ENCODE measurements at places on chromosomes 6 and 20. TPM values are rescaled to one million over a fixed set of nuclear protein-coding genes. Genes with fewer than 3 reads are reported as not detected.

RARS2 gene
- polyA plus RNA-seq: 16.1 TPM

SLC4A11 gene
- 19.8 TPM for polyA plus RNA-seq

ABHD16B gene
- polyA plus RNA-seq: 0.42 TPM

LKAAEAR1 gene
- polyA plus RNA-seq: 0.09 TPM

PPP1R16B gene
- 1.5 TPM for polyA plus RNA-seq

PANK2 gene
- 31.0 TPM for polyA plus RNA-seq

LINC00237 gene
- not detected for polyA plus RNA-seq

NUDT3 gene
- polyA plus RNA-seq: 7.9 TPM

PRR18 gene
- polyA plus RNA-seq: not detected

DEK gene
- polyA plus RNA-seq: 27.0 TPM

CENPQ gene
- 4.2 TPM for polyA plus RNA-seq

BTNL2 gene
- not detected for polyA plus RNA-seq

LGSN gene
- polyA plus RNA-seq: not detected
